ENCODE measurements at places on chromosomes 7 and 10.
A peak's percentile ranks its signal among the peaks of the same experiment; 100 is the strongest.

DNA sequence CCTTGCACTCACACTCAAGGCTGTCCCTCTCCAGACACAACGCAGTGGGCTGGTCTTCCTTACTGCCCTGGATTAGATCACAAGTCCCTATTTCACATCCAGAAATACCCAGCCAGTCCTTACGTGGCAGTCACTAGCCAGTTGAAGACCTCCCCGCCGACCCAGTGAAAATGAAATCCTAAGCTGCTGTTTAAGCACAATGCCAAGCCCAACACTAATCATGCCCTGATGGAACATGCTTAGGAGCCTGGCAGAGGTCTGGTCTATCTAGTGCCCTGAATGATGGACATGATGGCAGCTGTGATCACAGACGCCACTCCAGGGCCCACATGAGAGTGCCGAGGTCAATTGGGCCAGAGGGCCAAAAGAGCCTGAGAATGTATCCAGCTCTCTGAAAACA, 389.0 kb downstream of the GRID1 start:
- no peak for DNase-seq

- no peak for DNase-seq
These were observed 11.1 kb downstream of the CHST3 start for GRCh38 chr10:71975087-71975870.

GRCh38 chr7:46145412-46145811, 224.3 kb upstream of the IGFBP3 start:
- DNase-seq: no peak

- no peak for DNase-seq
These were observed 78.9 kb downstream of the FOXL3 start for GRCh38 chr7:368651-369475.

GRCh38 chr10:114624422-114624821, 33.7 kb downstream of the ABLIM1 start:
- no peak for DNase-seq

- DNase-seq: no peak
These were observed 18.5 kb downstream of the RFC2 start for GRCh38 chr7:74235518-74236268.

DNA sequence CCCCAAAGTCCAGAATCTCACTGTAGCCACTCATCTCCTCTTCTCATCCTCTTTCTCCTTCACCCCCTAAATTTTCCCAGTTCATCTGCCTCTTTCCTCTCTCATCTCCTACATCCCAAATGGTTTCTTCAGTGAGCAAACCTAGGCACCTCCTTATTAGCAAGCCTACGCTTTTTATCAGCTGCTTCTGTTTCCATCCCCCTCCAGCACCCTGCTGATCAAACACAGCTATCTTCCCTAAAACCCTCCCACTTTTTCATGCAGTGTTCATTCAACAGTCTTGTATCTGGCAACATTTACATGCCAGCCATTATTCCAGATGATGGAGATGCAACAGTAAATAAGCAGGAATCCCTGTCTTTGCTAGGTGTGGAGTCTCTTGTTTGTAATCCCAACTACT, 3.3 kb upstream of the ABRAXAS2 start:
- DNase-seq: no peak

DNA sequence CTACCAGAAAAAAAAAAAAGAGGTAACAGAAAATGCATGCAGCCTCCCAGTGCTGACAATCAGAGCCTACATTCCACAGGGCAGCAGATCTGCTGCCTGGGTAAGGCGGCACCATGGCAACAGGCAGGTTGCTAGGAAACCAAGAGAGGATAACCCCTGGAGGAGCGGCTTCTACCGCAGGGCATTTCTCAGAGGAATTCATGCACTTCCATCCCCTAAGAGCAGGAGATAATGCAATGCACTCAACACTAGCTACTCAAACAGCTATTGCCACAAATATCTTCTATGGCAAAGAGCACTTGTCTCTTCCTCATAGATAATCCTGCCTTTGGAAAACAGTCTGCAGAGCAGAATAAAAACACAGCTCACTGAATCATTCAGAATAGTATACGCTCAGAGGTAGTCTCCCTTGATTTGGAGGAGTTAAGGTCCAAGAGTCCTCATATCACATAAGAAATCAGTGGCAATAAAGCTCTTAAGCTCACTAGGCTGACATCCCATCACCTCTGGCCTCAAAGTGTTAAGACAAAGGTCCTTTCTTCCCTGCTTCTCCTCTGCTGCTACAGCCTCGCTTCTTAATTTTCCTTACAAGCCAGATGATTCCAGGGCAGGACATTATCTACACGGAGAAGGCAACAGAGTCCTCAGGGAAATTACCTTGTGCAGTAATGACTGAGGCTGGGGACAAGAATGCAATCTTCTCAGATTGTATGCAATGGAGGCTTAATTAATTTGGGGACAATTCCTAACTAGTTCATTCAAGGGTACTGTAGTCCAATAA, 10.7 kb downstream of the PSAP start:
- DNase-seq: no peak

DNA sequence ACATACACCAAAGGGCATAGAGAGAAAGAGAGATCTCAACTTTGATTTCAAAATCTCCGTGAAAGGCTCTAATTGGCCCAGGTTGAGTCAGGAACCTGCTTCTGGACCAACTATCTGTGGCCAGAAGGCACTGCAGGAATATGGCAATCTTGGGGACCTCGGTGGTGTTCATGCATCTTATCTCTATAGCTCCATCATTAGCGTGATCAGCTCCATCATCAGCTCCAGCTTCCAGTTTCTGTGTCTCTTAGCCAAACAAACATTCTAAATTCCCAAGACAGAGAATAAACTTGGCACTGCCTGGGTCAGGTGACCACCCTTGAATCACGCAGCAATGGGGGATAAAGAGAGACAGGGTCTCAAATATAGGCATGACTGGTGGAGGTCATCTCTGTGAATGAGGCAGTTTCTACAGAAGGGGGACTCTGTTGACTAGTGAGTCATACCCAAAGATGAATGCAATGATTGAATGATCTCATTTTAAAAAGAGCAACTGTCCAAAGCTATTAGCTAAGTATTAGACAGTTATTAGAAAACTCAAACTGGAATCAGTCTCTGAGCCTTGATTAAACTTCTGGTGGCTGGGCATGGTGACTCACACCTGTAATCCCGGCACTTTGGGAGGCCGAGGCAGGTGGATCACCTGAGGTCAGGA, 5.4 kb upstream of the NRF1 start:
- no peak for DNase-seq

GRCh38 chr10:21078410-21079329, 181.6 kb upstream of the NEBL start:
- peak; percentile 12 for DNase-seq

Data from stimulated activated CD4-positive, alpha-beta T cell treated with anti-CD3 and anti-CD28 coated beads, Interleukin-15, amount 100 ng/mL, for 48 hours (primary cell).